ENCODE measurements at places on chromosomes 3 and 15.

GRCh38 chr3:197730200-197730599 is 6.5 kb downstream of the RUBCN start:
- DNase-seq: peak; percentile 22

GRCh38 chr15:48766196-48766595 is 44.7 kb downstream of the CEP152 start:
- no peak for DNase-seq

GRCh38 chr15:30992249-30992864 is 929 bp upstream of the MTMR10 start:
- DNase-seq: peak; percentile 60

GRCh38 chr3:171781711-171782127 is 28.6 kb downstream of the PLD1 start:
- no peak for DNase-seq

GRCh38 chr3:114370537-114371174 is 76.8 kb downstream of the TIGIT start:
- DNase-seq: peak; percentile 5

DNA sequence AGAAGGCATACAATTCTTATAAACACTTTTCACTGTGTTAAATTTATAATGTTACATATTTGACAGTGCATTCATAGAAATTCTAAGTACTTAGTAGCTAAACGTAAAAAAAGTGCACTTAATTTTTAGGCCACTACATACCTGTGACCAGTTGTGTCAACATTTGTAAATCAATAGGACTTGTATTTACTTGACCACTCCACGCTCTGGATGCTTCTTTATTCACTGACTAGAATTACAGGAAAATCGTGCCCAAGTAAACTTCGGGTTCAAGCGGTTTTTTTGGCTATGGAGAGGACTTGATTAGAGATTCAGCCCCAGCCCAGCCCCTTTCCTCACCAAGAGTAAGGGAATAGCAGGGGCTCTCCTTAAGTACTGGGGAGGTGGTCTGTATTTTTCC is 21.8 kb downstream of the WDR53 start:
- DNase-seq: peak; percentile 35

- DNase-seq: no peak
Observed at GRCh38 chr3:125112981-125113380, 57.2 kb upstream of the HEG1 start.

- no peak for DNase-seq
Observed at GRCh38 chr3:190326930-190327329, 4.7 kb upstream of the CLDN1 start.

DNA sequence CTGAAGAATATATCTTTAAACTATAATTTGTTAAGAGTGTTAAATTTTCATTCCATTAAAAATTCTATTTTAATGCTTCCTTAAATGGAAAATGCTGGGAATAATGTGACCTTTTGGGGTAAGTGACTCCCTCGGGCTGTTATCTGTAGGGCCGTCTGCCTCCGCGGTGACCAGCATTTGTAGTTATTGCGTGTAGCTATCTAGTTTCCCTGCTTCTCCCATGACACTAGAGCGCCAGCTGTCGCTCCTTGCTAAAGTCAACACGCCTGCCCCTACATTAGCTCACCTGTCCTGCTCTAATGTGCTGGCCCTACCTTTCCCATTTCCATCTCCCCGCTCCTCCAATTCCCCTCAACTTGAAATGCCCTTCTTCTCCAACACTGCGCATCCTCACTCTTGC is 12.4 kb upstream of the CHRM5 start:
- peak; percentile 92 for DNase-seq

- DNase-seq: no peak
Observed at GRCh38 chr3:140871022-140871421, 70.6 kb upstream of the SLC25A36 start.

GRCh38 chr15:73079565-73079964 is 27.3 kb downstream of the NEO1 start:
- no peak for DNase-seq

DNA sequence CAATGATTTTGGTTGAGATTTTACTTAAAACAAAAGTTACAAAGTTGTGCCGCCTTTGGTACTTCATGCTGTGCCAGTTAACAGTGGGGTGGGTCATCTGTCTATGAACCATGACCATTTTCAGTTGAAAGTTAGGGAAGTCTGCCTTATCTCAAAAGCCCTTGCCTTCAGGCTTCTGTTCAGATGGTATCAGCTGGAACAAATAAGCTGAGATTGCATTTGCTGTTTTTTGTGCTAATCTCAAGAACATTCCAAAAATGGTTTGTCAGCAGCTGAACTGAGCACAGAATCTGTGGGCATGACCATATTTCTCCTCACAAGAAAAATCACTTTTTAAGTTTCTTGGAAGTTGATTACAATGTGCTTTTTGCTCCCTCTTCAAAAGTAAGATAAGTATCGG is 142.3 kb downstream of the IL5RA start:
- no peak for DNase-seq

DNA sequence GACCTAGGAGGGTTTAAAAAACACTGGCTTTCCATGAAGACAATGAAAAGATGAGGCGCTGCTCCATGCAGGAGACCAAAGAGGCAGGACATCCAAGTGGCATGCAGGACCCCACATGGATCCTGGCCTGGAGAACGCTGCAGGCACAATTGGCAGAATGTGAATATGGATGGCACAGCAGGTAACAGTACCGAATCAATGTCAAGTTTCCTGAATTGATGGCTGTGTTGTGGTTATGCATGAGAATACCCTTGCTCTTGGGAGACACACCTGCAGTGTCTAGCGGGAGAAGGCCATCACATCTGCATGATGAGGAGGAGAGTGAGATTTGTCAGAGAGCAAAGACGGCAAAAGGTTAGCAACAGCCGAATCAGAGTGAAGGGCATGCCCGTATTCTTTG is 74.3 kb upstream of the SEC13 start:
- DNase-seq: no peak

DNA sequence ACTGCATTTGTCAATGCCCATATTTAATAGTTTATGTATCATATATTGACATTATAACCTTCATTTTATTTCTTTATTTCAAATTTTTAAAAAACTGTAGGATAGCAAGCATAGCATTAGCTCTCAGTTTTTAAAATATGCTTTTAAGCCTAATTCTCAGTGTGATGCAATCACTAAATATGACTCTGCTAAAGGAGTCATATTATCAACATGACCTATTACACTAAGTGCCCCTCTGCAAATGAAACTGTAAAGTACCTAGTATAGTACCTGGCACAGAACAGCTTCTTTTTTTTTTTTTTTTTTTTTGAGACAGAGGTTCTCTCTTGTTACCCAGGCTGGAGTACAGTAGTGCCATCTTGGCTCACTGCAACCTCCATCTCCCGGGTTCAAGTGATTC is 179.4 kb upstream of the CGNL1 start:
- peak; percentile 43 for DNase-seq

- no peak for DNase-seq
Observed at GRCh38 chr3:47340866-47341265, 40.0 kb upstream of the PTPN23 start.

- peak; percentile 11 for DNase-seq
Observed at GRCh38 chr3:65575376-65575840, 463.3 kb downstream of the MAGI1 start.

DNA sequence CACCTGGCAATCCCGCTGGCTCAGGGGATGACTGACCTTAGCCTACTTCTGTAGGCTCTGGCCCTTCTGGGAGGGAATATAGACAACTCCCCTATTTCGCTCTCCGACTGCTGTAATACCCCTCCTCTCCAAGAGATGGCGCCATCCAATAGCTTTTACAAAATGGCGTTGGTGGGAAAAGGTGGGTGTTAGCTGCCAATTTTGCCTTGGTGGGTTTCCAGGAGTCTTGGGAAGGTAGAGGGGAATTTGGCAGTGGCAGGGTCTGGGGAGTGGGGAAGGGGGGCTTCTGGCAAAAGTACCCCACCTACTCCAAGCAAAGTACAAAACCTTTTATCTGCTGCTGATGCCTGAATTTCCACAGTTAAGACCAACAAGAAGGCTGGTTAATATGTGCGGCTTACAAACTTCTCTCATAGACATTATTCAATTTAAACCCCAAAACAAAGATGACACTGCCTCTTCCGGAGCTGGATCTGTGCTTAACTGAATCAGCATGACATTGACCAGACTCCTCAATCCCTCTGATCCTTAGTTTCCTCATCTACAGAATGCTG is 62.1 kb downstream of the RASGRF1 start:
- peak; percentile 53 for DNase-seq

DNA sequence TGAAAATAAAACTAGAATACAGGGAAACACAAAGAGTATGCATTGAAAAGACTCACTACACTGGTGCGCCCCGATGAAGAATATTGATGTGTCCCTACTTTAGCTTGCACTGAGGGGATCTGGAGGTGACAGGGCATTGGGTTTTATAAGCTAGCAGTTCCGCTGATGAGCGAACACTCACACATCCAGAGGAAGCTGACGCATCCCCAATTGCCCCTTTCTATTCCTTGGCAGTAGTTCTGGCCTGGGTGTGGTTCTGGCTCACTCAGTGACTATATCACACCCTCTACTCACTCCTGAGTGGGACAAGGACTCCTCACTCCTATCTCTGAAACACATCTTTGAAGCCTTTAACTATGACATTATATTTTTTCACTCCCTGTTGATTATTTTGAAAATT is 71.0 kb downstream of the B3GNT5 start:
- no peak for DNase-seq

- no peak for DNase-seq
Observed at GRCh38 chr3:10935028-10935427, 57.5 kb upstream of the SLC6A1 start.

DNA sequence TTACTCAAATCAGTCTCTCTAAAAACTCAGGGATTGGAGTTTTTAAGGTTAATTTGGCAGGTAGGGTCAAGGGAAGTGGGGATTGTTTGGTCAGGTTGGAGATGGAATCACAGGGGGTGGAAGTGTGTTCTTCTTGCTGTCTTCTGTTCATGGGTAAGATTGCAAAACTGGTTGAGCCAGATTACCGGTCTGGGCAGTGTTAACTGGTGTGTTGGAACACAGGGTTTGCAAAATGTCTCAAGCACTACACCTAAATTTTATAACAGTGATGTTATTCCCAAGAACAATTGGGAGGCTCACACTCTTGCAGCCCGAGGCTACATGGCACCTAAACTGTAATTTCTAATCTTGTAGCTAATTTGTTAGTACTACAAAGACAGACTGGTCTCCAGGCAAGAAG is 425.4 kb downstream of the PLOD2 start:
- no peak for DNase-seq

- no peak for DNase-seq
Observed at GRCh38 chr3:37491343-37491742, 317.0 kb upstream of the LRRFIP2 start.

DNA sequence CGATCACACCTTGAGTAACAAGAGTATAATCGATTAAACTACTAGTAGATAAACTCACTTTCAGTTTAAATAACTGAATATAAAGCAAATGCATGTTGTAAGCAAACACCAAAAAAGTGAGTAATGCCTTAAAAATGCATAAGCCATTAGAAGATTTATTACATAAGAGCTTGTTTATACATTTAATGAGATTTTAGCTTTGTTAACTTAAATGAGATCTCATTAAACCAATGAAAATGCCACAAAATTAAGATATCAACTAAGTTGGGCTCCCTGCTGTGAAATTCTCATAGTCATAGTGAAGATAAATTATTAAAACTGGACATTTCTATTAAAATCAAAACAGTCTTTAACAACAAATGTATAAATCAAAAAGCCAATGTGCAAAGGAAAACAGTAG is 701.2 kb downstream of the NLGN1 start:
- DNase-seq: no peak

- peak; percentile 41 for DNase-seq
Observed at GRCh38 chr3:43071313-43071893, 34.5 kb downstream of the POMGNT2 start.

GRCh38 chr3:31008994-31009393 is 114.5 kb upstream of the GADL1 start:
- peak; percentile 0 for DNase-seq

- DNase-seq: peak; percentile 55
Observed at GRCh38 chr3:184604039-184604601, 42.5 kb downstream of the EPHB3 start.

DNA sequence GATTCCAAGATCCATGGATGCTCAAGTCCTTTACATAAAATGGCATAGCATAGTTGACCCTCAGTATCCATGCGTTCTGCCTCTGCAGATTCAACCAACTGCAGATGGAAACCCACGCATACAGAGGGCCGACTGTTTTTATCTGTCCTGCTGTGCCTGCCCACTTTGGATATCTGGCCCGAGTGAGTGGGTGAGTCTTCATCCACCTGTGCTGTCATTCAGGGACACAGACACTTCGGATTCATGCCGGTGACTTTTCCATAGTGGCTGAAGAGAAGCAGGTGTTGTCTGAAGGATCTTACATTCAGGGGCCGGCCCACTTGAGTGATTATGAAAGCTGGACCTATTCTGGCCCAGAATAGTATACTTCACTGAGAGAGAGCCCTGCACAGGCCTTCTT is 85.1 kb downstream of the RYR3 start:
- no peak for DNase-seq

- no peak for DNase-seq
Observed at GRCh38 chr3:186167646-186168395, 58.9 kb upstream of the ETV5 start.

- no peak for DNase-seq
Observed at GRCh38 chr3:34742151-34742550, 897.2 kb upstream of the ARPP21 start.

DNA sequence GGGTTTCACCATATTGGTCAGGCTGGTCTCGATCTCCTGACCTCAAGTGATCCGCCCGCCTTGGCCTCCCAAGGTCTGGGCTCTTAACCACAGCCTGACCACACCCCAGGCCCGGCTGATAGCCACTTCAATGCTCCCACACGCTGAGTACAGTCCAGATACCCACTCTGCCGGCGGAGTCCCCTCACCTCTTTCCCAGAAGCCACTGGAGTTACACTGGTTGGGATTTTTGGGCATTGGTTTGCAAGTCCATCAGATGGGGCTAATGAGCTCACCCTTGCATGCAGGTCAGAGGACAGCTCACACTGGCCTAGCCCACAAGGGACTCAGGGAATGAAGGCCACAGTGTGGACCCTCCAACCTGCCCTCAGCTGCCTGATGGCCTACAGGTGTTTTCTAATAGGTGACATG is 60.1 kb downstream of the IQSEC1 start:
- no peak for DNase-seq

GRCh38 chr3:174483254-174483653 is 375.9 kb upstream of the NAALADL2 start:
- no peak for DNase-seq

- peak; percentile 3 for DNase-seq
Observed at GRCh38 chr15:58410353-58410752, 21.4 kb upstream of the LIPC start.

GRCh38 chr3:136196401-136197158 is 445 bp upstream of the MSL2 start:
- peak; percentile 98 for DNase-seq

DNA sequence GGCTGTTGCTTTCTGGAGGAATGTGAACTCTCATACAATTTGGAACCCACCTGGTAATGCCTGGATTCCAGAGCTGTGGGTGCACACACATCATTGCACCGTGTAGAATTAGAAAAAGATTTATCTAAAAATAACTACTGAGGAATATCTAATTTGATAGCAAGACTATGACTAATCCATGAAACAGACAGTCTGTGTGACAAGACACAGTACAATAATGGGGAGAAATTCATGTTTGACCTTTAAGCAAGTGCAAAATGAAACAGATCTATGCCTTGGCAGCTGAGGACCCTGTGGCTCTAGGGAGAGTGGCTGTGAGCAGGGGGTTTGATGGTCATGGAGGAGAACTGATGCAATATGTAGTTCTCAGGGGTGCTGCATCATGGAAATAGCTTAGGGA is 7.9 kb upstream of the DOCK3 start:
- DNase-seq: no peak
